Lung microvascular endothelial cell (primary cell): ENCODE measurements at places on chromosomes 6 and 20.

GRCh38 chr6:142927904-142928303, 17.1 kb downstream of the HIVEP2 start:
- peak; percentile 38 for DNase-seq

DNA sequence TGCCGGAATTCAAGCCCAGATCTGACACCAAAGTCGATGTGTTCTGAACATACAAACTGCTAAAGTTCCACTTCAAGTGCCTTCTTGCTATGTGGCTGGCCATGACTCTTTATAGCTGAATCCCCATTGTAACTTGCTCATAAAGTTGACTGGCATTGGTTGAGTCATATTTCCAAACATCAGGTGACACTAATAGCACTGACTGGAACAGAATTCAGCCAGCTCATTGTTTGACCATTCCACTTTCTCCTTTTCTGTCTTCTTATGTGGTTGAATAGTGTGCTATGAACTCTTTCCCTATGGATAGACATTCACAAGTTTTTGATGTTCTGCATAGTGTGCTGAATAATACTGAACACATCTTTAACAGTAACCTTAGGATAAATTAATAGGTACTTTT, 266.2 kb upstream of the ZFP64 start:
- no peak for DNase-seq

- peak; percentile 20 for DNase-seq
These were observed 695 bp upstream of the TGIF2 start for GRCh38 chr20:36572701-36573102.

DNA sequence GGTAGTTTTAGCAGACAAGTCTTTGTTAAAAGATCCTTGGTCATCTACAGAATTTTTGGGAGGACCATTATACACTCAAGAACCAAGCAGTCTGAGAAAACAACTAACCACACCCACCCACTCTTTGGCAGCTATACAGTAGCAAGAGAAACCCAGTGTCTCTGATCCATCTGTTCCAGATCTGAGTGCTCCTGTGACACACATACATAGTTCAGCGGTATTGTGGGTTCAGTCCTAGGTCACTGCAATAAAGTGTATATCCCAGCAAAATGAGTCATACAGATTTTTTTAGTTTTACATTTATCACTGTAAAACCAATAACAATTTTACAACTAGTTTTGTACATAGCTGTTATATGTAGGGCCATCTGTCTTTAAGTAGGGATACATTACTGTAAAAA, 47.4 kb upstream of the PAK5 start:
- DNase-seq: no peak

- peak; percentile 64 for DNase-seq
These were observed 86.8 kb downstream of the ARHGAP18 start for GRCh38 chr6:129623008-129623732.

GRCh38 chr20:46552460-46553420, 2.3 kb upstream of the OCSTAMP start:
- no peak for DNase-seq

- no peak for DNase-seq
These were observed 273.0 kb downstream of the ADGB start for GRCh38 chr6:146871611-146872425.

DNA sequence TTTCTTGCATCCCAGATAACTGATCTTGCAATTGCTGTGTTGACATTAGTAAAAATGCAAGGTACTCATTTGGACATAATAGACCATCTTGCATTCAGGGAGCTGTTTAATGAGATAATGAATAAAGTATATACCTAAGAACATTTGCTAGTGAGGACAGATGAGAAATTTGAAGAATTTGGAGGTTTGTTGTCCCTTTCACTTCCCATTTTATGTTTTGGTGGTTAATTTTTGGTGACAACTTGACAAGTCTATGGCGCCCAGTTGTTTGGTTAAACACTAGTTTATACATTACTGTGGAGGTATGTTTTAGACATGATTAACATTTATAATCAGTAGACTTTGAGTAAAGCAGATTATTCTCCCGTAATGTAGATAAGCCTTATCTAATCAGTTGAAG, 300.2 kb upstream of the SYNCRIP start:
- no peak for DNase-seq

- DNase-seq: no peak
These were observed 51.9 kb upstream of the PTPRK start for GRCh38 chr6:128572294-128572693.

DNA sequence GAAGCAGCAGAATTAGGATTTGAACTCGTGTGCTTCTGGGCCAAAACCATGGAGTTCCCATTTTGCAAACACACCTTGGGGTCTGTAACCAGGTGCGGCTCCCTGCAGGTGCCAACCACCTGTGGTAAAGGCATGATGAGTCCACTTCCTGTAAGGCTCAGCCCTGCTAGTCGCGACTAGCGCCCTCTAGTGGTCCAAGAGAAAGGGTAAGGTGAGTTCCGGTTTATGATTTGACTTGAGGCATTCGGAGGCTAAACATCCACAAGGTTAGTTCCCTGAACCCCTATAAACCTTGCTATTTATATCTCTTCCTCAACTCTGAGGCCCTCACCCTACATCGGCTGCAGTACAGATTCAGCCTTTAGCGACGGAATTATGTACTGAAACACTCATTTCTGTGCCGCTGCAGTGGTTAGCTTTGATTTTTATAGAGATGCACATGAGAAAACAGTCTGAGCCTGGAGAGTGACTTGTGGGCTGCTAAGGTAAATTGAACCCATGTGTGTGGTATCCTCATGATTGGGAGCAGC, 173.4 kb downstream of the PLCB1 start:
- DNase-seq: peak; percentile 51

DNA sequence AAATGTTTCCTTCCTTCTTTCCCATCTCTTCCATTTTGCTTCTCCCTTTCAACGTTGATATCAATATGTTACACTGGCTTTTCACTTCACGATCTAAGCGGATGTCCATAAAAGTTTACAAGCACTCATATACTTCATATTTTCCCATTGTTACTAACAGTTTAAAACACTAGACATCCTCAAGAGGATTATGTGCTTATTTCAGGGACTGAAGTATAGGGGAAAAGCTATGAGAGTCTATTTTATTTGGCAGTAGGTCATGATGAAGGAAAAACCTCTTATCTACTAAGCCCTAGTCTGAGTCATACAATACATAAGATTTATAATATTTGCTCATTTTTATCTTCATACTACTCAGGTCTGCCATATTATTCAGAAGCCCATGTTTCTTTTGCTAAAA, 20.6 kb upstream of the EPB41L2 start:
- DNase-seq: no peak

- no peak for DNase-seq
These were observed 360.5 kb downstream of the KIF16B start for GRCh38 chr20:16212790-16213189.

GRCh38 chr6:75363304-75363703, 78.7 kb upstream of the TMEM30A start:
- no peak for DNase-seq

- no peak for DNase-seq
These were observed 232.0 kb upstream of the TAB2 start for GRCh38 chr6:149085557-149085938.
